Activated CD4-positive, alpha-beta T cell treated with anti-CD3 and anti-CD28 coated beads for 36 hours (primary cell): ENCODE measurements at places on chromosomes 11 and 22. TPM values are rescaled to one million over a fixed set of nuclear protein-coding genes. Genes with fewer than 3 reads are reported as not detected.

DNA sequence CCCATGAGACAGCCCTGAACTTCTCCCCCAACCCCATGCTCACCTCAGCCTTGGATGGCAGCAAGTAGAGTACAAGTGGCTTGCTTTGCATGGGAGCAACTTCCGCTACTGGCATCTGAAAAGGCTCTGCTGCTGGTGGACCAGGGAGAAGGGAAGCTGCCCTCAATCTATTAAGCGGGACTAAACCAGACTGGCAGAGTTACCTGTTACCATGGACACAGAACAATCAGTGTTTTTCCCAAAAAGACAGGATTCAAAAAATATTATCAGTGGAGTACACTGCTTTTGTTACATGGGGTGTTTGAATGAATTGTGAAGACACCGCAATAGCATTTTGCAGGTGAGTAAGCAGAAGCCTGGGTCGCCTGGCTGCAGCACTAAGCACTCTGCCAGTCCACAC lies 631.4 kb upstream of the B3GAT1 start:
- DNase-seq = no peak

DNA sequence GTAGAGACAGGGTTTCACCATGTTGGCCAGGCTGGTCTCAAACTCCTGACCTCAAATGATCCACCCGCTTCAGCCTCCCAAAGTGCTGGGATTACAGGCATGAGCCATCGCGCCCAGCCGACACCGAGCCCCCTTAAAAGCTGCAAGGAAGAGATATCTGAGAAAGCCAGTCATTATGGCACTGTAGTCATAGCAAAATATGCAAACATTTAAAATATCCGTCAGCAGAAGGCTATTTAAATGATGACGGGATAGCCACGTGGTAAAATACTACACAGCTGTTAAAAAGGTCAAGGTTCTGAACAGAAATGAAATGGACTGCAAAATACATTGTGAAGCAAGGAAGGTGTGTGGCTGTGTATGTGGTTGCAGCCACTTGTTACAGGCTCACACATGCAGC lies 6.4 kb upstream of the CCDC88B start:
- DNase-seq = no peak

- no peak for DNase-seq
Measured at GRCh38 chr11:44629732-44630345, 64.4 kb downstream of the CD82 start.

SCO2 gene
- total RNA-seq = 2.4 TPM

NXPE4 gene
- not detected for total RNA-seq
